NCI-H226 (cell line): ENCODE measurements at places on chromosomes 7 and 10.

DNA sequence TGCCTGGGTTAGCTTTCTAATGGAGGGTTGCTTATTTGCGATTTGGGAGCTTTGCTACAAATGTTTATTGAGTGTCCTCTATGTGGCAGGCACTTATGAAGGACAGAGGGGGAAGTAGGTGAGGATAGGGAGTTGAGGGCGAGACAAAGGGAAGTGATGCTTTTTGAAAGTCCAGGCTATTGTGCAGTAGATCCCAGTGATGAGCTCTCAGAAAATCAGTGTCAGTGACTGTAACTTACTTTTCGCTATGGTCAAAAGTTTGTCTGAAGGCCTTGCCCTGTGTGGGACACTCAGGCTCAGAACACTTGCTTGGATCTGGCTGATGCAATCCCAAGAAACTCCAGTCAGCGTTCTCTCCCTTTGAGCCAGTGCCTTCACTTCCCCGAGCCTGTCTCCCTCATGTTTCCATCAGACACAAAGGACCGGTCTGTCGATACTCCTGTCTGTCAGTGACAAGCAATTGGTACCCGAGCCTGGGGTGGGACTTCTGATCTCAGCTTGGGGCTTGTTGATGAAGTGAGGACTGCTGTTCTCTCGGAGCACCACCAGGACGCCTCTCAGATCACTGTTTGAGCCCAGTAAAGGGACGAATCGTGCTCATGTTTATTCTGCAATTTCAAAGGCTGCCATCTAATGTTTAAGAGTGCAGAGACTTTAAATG, 63.1 kb upstream of the SORCS3 start:
- no peak for DNase-seq

GRCh38 chr10:71211053-71211452, 1.3 kb upstream of the UNC5B start:
- DNase-seq: no peak

DNA sequence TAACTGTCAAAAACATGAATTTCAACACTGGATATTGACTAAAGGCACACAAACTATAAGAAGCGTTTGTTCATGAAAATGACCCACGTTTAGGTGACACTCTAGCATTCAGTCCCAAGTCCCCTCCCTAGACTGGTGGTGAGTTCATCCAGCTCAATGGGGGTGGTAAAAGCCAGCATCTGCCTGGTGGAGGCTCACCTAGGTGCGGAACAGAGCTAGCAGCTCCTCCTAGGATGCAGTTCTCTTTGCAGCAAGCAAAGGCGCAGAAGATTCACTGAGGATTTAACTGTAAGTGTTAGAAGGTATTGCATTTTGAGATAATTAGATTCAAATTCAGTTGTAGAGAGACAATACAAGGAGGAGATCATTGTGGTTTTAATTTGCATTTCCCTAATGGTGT, 87.6 kb downstream of the VSTM2A start:
- no peak for DNase-seq

GRCh38 chr10:127781412-127781811, 44.4 kb downstream of the FOXI2 start:
- DNase-seq: no peak

DNA sequence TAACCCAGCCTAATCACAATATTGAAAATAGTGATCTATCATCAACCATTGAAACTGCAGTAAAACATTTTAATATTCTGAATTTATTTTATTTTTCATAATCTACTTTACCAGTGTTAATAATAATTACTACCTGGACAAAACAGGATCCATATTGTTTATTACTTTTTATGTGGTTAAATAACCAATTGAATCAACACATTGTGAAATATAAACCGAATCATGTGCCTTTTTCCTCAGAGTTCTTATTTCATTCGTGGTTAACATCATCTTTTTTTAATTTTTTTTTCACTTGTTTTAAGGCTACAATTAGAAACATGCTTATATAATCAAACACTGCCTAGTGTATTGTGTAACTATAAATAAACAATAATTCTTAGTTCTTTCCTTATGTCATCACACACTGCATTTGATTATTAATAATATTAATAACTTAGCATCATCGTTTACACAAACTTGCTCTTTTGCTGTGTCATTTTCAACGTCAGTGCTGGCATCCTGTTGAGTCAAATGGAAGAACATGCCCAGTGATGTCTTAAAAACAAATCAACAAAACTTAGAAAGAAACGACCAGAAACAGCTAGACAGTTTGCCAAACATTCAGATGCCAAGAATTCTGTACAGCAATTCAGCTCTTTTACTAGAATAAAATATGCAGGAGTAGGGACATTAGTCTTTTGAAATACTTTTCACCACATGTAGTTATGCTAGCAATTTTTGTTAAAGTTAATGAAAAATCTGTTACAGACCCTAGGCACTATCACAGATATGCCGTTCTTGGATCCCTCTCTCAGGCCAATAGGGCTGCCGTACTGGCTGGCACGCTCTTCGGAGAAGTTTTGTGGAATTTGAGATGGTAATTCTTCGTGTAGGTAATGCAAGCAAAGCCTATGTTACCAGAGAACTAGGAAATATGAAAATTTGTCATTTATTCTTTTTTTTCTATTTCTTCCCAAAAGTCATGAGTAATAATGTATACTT, 330.4 kb upstream of the SEMA3A start:
- peak; percentile 22 for DNase-seq

DNA sequence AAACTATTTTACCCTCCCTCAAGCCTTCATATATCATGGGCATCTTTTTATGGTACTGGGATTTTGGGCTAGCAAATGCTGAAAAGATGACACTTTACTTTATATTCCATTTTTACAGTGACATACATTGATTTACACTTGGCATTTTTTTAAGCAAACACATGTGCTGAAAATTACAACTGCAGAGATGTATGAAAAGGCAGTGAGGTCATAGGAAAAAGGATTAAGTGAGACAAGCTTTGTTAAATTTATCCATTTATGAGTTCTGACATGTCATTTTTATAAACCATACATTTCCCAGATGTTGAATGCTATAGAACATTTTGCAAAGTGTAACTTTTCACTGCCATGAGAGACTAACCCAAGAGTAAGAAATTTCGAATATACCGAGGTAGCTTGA, 68.8 kb upstream of the RSU1 start:
- no peak for DNase-seq

GRCh38 chr7:90853205-90853604, 257.1 kb downstream of the CDK14 start:
- no peak for DNase-seq

- no peak for DNase-seq
Observed at GRCh38 chr7:102230593-102230992, 56.1 kb upstream of the SH2B2 start.

- peak; percentile 72 for DNase-seq
Observed at GRCh38 chr7:113636727-113637421, 281.9 kb downstream of the PPP1R3A start.

DNA sequence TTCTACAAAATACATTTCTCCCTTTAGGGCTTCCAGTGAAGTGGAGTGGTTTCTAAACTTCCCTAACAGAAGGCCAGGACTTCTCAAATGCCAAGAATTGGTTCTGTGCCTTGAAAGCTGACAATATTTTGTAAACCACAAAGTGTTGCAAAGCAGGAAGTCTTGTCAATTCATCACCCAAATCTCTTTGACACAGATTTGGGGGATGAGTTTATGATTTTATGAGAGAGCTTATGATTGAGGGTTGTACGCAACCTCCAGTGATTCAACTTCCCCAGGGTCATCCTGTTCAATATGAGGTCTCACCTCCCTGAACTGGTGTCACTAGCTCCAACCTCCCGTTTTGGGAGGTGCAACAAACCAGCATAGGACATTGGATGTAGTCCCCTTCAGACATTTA, 83.7 kb downstream of the PRLHR start:
- DNase-seq: no peak
